Stimulated activated CD8-positive, alpha-beta memory T cell treated with anti-CD3 and anti-CD28 coated beads, Interleukin-15, amount 100 ng/mL, for 1 hour (primary cell): ENCODE measurements at places on chromosomes 12 and 14.

GRCh38 chr12:30046376-30046775 lies 262.6 kb upstream of the TMTC1 start:
- no peak for DNase-seq

- no peak for DNase-seq
Observed at GRCh38 chr14:95144849-95145248, 12.5 kb downstream of the DICER1 start.

DNA sequence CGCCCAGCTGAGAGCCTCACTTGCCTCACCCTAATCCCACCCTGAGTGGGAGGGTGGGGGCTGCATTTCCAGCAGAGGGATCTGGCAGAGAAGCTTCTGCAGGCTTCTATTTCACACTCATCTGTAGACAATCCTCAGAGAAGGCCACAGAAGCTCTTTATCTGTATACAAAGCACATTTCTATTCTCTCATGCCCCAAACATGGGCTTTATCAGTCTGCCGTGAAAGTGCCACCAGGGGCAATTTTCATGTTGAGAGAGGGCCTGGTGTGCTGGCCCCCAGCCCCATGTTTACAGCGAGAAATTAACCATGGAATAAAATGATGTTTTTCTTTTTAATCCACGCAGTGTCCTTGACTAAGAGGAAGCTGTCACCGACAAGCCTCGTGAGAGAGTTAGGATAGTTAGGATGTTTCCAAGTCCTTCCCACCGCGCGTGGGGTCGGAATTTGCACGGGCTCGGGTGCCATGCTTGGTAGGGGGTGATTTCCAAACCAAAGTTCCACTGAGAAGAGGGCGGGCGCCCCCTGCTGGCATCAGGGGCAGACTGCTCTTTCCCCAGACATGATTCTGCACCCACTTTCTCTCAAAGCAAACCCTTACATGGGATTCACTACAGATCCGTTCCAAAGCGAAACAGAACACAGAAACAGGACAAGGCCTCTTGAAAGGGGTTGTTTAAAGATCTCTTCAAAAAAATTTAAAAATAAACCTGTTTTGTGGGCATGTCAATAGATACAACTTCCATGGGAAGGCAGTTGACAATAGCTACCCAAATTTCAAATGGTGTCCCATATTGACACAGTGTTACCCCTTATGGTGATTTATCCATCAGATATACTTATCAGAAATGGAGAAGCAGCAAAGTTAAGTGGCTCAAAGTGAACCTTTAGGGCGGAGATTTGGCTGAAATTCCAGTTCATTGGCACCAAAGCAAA lies 19.4 kb downstream of the BDKRB1 start:
- peak; percentile 49 for DNase-seq

DNA sequence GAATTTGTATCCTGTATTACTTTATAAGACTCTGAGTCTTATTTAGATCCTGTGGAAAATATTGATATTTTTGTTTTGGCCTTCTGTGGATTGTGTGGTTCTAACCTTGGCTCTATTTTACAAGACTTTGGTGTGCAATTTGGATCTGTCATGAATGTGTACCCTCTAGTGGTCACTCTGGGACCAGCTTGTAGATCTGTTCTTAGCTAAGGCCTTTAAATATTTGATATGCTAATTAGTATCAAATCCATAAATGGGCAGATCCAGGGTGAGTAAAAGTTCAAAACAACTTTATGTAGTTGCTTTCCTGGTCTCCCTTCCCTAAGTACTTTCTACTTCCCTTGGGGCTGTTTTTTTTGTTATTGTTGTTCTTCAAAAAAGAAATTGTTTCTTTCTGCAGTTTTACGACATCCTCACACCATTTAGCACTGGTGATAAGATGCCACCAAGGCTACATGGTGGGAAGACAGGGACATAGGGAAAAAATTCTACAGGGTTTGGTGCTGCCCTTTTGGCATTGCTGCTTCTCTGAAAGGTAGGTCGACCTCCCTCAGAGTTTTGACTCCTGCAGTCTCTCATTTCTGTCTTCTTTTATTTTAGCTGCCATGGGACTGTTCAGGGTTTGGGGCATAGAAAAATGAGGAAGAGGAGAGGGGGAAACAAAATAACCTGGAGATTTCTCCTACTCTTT lies 238.5 kb downstream of the GPHN start:
- DNase-seq, result no peak

- DNase-seq, result no peak
Observed at GRCh38 chr14:93027810-93028723, 87.7 kb downstream of the ITPK1 start.
